ENCODE measurements at places on chromosomes 6 and 20. TPM values are rescaled to one million over a fixed set of nuclear protein-coding genes. Genes with fewer than 3 reads are reported as not detected.

The IYD gene
- total RNA-seq = not detected

GRCh38 chr6:36556281-36556680 is 9.0 kb upstream of the STK38 start:
- no peak for DNase-seq

GRCh38 chr20:46739431-46740213 is 30.2 kb downstream of the SLC2A10 start:
- DNase-seq = no peak

- no peak for DNase-seq
Measured at GRCh38 chr6:38805127-38805655, 90.1 kb downstream of the DNAH8 start.

GRCh38 chr6:148799647-148800046 is 52.8 kb downstream of the UST start:
- no peak for DNase-seq

DNA sequence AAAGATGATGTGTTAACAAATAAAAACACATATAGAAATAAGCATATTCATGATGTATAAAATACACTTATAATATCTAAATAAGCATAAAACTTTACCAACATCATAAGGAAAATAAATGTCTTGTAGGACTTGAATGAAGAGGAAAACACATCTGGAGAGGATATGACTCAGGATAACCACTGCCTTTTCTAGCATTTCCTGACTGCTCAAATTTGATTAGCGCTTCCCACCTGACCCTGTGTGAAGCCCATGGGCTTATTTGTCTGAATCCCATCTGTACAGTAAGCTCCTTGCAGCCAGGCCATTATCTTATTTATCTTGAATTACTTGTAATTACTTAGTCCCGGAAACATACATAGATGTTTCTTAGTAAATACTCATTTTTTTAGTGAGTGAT is 608.6 kb downstream of the COL12A1 start:
- no peak for DNase-seq

The GPSM3 gene
- total RNA-seq = 289 TPM

The MDFI gene
- not detected for total RNA-seq

The LINC00237 gene
- total RNA-seq = not detected

DNA sequence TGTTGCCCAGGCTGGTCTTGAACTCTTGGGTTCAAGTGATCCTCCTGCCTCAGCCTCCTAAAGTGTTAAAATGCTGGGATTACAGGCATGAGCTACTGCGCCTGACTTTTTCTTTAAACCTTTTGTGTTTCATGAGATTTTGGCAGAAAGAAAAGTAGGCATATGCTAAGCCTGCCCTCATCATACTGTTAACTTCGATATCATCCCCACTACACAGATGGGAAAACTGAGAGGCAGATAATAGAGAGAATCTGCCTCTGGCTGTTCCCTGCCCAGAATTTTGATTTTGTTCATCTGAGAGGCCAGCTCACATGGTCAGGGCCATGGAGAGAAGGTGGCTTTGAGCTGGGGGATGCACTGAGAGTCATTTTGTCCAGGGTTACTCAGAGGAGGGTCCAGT is 7.5 kb downstream of the PABPC1L start:
- DNase-seq = no peak

The HLA-DPA1 gene
- total RNA-seq = 173 TPM

The CNR1 gene
- not detected for total RNA-seq

DNA sequence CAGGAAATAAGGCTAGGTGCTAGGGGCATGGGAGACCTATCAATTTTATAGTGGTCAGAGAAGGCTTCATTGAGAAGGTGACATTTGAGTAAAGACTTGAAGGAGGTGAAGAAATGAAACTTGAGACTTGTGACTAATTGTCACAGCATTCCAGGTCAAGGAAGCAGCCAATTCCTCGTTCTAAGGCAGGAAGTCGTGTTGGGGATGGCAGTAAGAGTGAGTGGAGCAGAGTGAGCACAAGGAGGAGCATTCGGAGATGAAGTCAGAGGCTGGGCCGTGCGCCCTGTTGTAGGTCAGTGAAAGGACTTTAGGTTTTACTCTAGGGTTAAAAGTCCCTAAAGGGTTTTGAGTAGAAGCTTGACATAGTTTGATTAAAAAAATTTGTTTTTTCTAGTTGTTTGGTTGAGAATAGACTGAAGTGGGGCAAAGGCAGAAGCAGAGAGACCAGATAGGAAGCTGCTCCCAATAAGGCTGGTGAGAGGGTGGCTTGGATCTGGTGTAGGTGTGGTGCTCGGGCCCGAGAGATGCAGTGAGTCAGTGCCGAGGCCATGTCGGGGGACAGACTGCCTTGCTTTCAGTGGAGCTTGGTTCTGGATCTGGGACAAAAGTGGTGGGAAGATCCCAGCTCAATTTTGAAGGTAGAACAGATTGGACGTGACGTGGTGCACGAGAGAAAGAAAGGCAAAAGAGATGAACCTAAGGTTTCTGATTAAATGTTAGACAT is 2.6 kb upstream of the RSPH3 start:
- no peak for DNase-seq

GRCh38 chr20:15461938-15462337 is 1111.3 kb downstream of the KIF16B start:
- no peak for DNase-seq

DNA sequence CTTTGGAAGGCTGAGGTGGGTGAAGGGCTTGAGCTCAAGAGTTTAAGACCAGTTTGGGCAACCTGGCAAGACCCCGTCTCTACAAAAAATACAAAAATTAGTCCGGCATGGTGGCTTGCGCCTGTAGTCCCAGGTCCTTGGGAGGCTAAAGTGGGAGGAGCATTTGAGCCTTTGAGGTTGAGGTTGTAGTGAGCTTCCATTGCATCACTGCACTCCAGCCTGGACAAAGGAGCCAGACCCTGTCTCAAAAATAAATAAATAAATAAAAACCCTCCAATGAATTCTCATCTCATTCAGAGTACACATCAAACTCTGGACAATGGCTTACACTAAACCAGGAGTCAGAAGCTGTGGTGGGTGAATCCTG is 31.8 kb downstream of the B4GALT5 start:
- DNase-seq = no peak

- DNase-seq = no peak
Measured at GRCh38 chr6:66344796-66345195, 637.8 kb upstream of the EYS start.

The CPNE5 gene
- 4.0 TPM for total RNA-seq

The NHSL1 gene
- total RNA-seq = 1.4 TPM

The PROCR gene
- total RNA-seq = 0.95 TPM

GRCh38 chr6:35739645-35740524 is 3.1 kb downstream of the ARMC12 start:
- DNase-seq = no peak

The SLC35F1 gene
- total RNA-seq = 0.05 TPM

The CAGE1 gene
- not detected for total RNA-seq

- DNase-seq = no peak
Measured at GRCh38 chr20:43569282-43569681, 10.5 kb downstream of the SGK2 start.

The CCNC gene
- 41.5 TPM for total RNA-seq

Data from activated CD4-positive, alpha-beta memory T cell treated with anti-CD3 and anti-CD28 coated beads, Interleukin-2, amount 10 ng/mL, durations not matched to agents 7 days and 5 days (primary cell).